ENCODE measurements at places on chromosomes 1 and 21.

GRCh38 chr1:162417650-162418049 is 5.7 kb upstream of the SH2D1B start:
- no peak for DNase-seq

- no peak for DNase-seq
Observed at GRCh38 chr1:208278638-208279037, 34.5 kb upstream of the PLXNA2 start.

DNA sequence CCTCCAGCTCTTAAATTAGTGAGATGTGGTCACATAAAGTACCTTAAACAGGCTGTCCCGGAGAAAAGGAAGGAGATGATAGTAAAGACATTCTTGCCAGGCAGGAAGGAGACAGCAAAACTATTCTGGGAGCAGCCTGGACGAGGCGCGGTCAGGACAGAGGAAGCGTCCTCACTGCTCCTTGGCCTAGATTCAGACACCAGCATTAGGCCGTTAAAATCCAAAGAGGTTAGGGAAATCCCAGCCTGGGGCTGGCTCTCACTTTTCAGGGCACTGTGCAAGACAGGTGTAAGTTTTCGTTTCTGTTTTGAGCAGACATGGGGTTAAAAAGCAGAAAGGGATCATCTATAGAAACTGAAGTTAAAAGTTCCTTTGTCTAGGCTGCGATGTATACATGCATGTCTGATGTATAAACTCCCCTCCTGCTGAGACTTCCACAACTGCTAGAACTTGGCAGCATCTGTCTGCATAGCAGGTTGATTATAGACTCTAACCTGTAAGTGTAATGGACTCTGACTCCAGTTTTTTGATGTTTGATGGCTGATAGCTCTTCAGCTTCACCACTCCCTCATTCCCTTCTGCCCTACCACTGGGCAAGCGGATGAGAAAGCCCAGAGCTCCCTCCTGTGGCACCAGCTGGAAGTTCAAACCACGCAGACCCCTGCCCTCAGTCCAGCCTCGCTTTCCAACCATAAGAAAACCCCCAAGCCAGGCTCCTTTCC is 21.5 kb downstream of the STPG1 start:
- DNase-seq: peak; percentile 42

- DNase-seq: no peak
Observed at GRCh38 chr1:71618191-71618590, 537.4 kb upstream of the ZRANB2 start.

DNA sequence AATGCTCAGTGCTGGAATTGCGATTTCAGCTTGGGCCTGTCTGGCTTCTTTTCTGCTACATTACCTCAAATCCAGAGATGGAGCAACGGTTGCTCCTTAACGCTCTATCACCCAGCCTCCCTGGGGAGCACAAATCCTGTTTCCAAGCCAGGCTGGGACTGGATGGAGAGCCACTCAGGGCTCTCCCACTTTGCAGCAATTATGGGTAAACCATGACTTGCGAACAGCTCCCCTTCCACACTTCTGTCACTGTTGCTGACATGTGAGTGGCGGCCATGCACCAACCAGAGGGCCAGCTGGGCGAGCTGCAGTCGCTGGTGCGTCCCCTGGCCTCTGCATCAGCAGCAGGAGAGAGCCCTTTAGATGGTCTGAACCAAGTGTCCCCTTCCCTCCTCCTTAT is 65.1 kb upstream of the RAB4A start:
- DNase-seq: no peak

GRCh38 chr1:31327381-31327780 is 30.5 kb downstream of the ZCCHC17 start:
- DNase-seq: no peak

GRCh38 chr1:199741586-199741985 is 285.9 kb upstream of the NR5A2 start:
- no peak for DNase-seq

DNA sequence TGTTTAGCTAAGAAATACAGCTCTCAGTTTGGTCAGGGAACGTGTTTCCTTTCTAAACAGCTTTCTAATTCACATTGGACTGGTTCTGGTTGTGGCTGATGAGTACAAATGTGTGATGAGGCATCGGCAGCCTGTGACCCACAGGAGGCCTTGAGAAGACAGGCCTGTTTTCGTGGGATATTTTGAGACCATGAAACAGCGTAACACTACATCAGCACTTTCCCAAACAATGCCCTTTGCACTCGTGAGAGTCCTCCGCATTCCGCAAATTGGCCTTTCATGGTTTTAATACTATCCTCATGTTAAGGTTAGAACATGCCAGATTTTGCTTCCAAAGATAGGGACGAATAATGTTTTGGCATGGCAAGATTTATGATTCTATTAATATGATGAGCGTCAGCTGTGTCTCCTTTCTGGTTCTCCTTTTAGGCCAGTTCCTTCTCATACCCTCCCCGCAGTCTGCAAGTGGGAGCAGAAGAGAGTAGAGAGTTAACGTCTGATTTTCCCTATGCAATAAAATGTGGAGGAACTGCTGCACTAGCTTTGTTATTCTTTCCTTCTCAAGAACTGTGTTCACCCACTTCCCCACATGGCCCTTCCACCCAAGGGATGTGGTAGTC is 84.3 kb upstream of the L1TD1 start:
- no peak for DNase-seq

DNA sequence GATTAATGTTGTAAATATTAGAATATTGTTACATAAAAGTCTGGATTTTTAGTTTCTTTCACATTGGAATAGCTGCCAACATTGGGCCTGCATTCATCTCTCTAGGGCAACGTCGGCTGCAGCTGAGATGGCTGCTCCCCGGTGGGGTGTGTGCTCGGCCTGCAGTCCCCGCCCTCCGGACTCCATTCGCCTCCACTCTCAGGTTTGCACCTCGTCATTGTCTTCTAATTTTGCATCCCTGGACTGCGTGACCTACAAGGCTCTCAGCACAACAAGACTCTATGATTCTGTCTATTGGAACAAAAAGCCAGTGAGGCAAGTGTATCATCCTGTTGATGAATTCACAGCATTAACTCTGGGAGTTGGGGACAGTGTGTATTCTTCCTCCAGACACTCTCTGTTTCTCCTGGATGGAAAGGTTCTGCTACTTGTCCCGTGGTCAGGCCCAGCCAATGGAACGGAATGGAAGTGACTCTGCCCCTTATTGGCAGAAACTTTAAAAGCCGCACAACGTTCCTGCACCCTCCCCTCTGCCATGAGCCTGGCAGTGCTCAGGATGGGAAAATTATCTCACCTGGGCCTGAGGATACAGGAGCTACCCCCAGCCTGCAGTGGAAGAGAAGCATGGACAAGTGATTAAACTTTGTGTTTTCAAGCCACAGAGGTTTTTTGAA is 105.0 kb upstream of the SAMD11 start:
- DNase-seq: no peak

- no peak for DNase-seq
Observed at GRCh38 chr21:39381009-39381408, 32.1 kb upstream of the HMGN1 start.

DNA sequence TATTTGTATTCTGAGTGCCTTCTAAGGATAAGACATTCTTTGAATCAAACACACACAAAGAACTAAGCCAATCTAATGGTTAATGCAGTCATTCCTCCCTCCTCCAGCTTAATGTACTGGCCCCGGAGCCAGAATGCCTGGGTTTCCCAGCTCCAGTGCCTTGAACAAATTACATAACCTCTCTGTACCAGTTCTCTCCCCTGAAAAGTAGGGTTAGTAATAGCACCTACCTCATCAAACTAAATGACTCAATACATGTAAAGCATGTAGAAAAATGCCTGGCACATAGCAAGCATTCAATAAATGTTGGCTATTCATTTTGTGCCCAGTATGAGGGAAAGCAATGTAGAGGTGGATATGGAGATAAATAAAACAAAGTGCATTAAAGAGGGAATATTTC is 14.0 kb downstream of the C1orf52 start:
- DNase-seq: no peak

DNA sequence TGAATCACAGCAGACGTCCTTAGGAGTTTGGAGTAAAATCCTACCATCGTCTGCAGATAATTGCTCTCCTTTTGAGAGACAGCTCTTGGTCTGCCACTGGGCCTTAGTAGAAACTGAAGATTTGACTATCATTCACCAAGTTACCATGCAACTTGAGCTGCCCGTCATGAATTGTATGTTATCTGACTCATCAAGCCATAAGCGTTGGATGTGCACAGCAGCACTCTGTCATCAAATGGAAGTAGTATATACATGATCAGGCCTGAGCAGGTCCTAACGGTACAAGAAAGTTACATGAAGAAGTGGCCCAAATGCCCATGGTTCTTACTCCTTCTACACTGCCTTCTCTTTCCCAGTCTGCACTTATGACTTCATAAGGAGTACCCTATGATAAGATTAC is 317.8 kb downstream of the GPATCH2 start:
- no peak for DNase-seq

- DNase-seq: peak; percentile 1
Observed at GRCh38 chr1:220189750-220190347, 82.4 kb downstream of the RAB3GAP2 start.

DNA sequence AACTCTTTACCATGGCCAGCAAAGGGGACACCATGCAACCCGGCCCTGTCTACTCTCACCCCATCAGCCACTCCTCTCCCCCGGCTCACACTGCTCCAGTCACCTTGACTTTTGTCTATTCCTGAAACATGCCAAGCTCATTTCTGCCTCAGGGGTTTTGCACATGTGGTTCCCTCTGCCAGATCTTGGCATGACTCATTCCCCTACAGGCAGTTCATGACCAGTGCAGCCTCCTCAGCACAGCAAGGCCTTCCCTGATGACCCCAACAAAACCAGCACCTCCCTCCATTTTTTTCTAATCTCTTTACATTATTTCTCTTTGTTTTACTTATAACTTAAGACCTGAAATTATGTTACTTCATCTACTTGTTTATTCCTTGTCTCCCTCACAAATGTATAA is 58.6 kb upstream of the GJB5 start:
- no peak for DNase-seq

DNA sequence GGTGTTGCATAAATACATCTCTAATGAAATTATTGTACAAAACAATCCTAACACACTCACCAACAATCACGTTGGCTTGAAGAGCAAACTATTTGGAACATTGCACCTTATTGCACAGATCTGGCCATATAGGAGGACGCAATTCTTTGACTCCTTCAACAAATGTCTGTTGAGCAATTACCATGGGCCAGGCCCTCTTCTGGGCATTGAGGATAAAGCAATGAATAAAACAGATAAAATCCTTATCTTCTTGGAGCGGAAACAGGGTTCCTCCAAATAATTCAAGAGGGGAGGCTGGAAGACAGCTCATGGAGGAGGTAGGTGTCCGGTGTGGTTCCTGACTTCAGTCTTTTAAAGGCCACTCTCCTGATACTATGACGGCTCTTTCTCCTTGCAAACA is 43.3 kb downstream of the PAX7 start:
- no peak for DNase-seq

DNA sequence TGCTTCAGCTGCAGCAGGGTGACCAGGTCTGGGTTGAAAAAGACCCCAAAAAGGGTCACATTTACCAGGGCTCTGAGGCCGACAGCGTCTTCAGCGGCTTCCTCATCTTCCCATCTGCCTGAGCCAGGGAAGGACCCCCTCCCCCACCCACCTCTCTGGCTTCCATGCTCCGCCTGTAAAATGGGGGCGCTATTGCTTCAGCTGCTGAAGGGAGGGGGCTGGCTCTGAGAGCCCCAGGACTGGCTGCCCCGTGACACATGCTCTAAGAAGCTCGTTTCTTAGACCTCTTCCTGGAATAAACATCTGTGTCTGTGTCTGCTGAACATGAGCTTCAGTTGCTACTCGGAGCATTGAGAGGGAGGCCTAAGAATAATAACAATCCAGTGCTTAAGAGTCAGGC is 2.9 kb downstream of the C1QA start:
- no peak for DNase-seq

GRCh38 chr1:4063516-4063915 is 163.4 kb upstream of the C1orf174 start:
- DNase-seq: no peak

DNA sequence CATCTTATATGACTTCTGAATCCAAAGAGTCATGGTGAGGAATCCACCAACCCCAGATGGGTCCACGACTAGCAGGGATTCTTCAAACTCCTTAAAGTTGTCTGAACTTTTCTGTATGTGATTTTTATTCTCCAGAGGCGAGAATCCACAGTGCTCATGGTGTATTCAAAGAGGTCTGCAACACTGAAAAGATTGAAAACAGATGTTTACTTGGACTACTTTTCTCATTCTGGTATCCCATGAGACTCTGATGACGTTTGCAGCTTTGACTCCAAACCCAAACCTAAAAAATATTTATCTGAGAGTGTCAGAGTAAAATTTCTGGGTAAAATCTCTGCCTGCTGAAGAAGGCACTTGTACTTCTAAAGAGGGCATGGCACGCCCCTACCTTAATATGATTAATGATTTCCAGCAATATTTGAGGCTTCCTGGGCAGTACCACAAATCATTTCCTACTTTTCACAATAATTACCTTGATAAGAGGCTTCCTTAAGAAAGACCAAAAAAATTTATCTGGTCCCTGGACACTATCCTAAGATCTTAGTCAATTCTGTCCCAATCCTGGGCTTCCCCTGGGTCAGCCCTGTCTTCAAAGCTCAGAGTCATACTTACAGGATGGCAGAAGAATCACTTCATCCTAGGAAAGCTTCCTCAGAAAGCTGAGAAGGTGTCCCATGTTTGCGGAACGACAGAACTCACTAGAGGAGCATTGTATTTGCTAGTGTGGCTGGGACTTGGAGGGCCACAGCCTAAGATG is 76.5 kb upstream of the MAP10 start:
- no peak for DNase-seq

GRCh38 chr1:228012555-228012954 is 5.8 kb downstream of the WNT3A start:
- DNase-seq: no peak

- DNase-seq: no peak
Observed at GRCh38 chr1:45508295-45509151, 8.4 kb downstream of the MMACHC start.

DNA sequence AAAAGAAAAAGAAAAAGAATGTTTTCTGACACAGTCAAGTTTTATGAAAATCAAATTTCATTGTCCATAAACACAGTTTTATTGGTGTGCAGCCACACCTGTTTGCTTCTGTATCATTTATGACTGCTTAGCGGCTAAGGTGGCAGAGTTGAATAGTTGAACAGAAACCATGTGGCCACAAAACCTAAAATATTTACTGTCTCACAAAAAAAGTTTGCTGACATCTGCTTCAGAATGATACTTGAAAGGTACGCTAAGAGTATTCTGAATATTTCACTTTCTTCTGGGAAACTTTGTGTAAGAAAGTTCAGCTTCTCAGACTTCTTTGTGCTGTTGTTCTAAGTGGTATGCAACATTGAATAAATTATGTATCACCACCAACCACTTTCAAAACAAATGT is 6.2 kb downstream of the KCNK1 start:
- no peak for DNase-seq

GRCh38 chr21:34189506-34189905 is 116.1 kb downstream of the MRPS6 start:
- no peak for DNase-seq

- no peak for DNase-seq
Observed at GRCh38 chr1:201113451-201114244, 1.4 kb upstream of the CACNA1S start.

Data from naive B cell (primary cell).